Activated CD4-positive, alpha-beta T cell treated with anti-CD3 and anti-CD28 coated beads, Interleukin-2, amount 50 U/mL, for 48 hours (primary cell): ENCODE measurements at places on chromosomes 12 and 14.

DNA sequence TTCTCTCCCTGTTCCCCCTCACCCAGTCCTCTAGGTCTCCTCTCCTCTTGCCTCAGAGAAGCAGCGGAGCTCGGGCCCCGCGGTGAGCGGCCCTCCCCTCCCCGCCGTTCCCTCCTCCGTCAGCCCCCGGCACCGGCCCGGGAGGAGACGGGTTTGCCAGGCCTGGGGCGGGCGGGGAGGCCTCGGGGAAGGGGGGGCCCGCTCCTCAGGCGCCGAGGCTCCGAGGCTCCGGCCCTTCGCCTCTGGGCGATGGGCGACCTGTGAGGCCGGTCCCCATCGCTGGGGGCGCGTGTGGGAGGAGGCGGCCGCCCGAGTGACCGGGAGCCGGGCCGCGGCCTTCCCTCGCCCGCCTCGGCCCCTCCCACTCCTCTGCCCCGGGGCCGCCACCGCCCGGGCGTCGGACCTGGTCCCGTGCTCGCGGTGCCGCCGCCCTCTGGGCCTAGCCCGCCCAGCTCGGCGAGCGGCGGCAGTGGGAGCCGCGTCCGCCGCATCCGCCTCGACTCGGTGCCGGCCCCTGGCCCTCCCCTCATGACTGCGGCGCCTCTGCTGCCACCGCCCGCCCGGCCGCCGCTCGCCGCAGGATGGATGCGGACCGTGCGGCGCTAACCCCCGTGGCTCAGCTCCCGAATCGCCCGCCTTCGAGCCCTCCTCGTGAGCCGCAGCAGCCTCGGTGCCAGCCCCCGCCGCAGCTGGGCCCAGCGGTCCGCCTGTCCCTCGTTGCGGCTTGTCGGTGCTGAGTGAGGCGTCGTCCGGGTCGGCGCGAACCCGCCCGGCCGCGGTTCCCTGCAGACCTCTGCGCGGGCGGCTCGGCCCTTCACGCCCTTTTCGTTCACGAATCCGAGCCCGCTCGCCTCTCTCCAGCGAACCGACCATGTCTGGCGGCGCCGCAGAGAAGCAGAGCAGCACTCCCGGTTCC, 574 bp downstream of the WNK1 start:
- peak; percentile 50 for DNase-seq

GRCh38 chr12:28390206-28390605, 199.9 kb downstream of the CCDC91 start:
- DNase-seq = no peak

DNA sequence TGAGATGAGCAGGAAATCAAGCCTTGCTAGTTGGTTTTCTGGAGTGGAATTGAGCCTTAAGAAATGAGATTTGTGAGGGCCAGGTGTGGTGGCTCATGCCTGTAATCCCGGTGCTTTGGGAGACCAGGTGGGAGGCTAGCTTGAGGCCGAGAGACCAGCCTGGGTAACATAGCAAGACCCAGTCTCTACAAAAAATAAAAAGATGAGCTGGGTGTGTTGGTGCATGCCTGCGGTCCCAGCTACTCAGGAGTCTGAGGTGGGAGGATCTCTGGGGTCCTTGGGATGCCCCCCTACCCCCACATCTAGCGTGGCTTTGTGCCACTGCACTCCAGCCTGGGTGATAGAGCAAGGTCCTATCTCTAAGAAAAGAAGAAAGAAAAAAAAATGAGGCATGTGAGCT, 104.2 kb upstream of the RTL1 start:
- no peak for DNase-seq

DNA sequence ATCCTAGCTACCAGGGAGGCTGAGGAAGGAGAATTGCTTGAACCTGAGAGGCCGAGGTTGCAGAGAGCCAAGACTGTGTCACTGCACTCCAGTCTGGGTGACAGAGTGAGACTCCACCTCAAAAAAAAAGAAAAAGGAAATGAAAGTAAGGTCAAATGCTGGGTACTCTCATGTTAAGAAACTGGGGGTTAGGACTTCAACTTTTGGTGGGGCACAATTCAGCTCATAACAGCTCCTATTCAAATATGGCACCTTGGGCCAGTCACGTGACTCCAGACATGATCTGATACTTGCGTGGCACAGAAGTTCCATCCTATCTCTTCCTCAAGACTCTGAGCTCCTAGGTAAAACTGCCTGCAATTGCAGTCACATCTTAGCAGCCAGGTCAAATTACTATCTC, 142.7 kb downstream of the EGLN3 start:
- DNase-seq = no peak

DNA sequence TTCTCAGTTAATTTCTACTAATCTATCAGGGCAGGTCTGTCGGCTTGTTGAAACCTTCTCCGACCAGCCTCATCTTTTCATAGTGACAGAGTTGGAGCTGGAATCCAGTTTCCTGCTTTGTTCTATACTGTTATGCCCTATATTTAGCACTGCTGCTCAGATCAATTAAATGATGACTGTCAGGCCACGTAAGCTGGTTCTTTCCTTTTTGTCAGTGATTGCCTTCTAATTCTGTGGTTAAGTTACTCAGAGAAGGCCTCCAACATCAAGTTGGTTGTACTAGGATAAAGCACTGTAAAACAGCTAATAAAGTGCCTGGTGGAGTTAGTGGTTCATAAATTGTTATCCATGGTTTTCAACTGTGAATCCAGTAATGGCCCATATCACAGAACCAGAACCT, 22.6 kb downstream of the DERA start:
- DNase-seq = no peak

- DNase-seq = no peak
Measured at GRCh38 chr14:99327458-99328250, 55.7 kb upstream of the BCL11B start.

DNA sequence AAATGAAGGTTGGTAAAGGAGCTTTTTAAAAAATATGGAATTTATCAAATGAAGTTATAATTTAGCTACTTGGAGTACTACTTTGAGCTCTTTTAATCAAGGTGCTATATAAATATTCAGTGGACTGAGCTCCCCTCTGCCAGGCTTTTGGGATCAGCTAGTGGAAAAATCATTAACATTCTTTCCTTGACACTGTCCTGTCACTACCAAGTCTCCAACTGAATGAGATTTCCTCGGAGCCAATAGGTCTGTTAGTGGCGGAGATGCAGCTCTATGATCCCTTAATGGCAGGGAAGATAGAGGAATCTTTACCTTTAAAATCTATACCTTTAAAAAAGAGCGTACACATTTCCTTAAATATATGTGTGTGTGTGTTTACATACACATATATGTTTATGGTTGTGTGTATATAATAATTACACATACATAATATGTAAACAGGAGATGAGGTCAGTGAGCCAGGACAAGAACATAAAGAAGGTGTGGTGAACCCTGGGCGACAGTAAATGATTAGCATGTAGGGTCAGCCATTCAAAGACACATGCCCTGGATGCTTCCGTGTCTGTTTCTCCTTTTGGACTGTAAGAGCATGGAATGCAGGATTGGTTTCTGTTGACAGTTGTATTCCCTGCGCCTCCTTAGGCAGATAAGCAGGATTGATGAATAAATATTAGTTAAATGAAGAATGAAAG, 47.7 kb upstream of the ATP2A2 start:
- DNase-seq = no peak

GRCh38 chr12:93122569-93123091, 193.5 kb upstream of the EEA1 start:
- no peak for DNase-seq

- DNase-seq = peak; percentile 77
Measured at GRCh38 chr14:22886500-22887259, 3.7 kb downstream of the REM2 start.

DNA sequence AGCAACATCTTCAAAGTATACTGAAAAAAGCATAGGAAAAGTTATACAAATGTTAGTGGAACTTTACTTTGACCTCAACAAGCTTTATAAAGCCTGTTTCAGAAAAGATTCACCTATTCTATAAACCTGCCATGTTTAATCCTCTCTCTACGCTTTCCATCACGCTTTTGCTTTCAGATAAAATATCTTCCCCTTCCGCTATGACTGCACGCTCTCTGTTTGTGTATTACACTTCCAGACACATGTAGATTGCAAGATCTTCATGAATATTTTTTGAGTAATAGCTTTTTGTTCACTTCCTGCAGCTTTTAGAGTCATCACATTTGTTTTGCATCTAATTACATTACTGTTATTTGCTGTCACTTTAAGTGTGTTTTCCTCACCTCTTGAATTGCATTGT, 271.4 kb downstream of the RASSF9 start:
- DNase-seq = no peak

GRCh38 chr14:59455411-59455810, 9.8 kb downstream of the GPR135 start:
- no peak for DNase-seq

DNA sequence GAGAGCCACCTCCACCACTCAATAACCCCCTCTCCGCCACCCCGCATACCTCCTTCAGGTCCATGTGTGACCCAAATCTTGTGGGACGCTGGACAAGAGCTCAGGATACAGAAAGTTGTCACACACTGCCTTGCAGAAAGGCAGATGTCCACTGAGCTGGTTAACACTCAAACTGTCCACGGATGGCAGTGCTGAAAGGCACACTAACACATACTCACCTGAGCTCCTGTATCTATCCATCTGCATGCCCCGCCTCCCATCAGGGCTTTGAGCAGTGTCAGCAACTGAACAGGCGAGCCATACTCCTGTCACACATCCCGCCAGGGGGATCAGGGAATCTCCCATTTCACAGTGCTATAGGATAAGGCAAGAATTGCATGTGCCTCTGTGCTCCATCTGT, 642.0 kb downstream of the GALC start:
- DNase-seq = no peak

GRCh38 chr14:95345032-95345431, 25.3 kb upstream of the CLMN start:
- DNase-seq = no peak

GRCh38 chr12:55957106-55957859, 8.6 kb downstream of the PMEL start:
- DNase-seq = no peak

GRCh38 chr14:53954551-53955228, 1.9 kb downstream of the BMP4 start:
- DNase-seq = peak; percentile 17

GRCh38 chr12:115968211-115968610, 309.3 kb downstream of the MED13L start:
- no peak for DNase-seq

- DNase-seq = peak; percentile 8
Measured at GRCh38 chr14:83463500-83464098, 1929.9 kb upstream of the SEL1L start.

- no peak for DNase-seq
Measured at GRCh38 chr12:62916632-62917425, 18.1 kb downstream of the PPM1H start.

DNA sequence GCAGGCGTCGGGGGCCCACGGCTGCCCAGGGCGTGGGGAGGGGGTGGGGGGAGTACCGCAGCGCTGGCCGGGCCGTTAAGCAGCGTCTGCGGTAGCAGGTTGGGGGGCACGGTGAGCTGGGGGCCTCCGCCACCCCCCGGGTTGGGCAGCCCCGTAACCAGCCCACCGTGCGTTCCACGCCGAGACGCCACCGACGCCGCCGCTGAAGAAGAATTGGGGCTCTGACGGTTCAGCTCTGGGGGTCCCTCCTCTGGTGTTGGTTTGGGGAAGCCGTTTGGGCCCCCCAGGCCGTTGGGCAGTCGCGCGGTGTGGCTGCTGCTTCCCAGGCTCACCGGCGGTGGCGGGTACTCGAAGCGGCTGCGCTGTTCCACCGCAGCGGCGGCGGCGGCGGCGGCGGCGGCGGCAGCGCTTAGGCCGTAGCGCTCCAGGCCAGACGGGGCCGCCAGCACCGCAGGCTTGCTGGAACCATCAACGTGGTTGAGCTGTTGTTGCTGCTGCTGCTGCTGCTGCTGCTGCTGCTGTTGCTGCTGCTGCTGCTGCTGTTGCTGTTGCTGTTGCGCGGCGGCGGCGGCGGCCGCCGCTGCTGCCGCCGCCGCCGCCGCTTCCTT, 1.5 kb downstream of the IRF2BPL start:
- peak; percentile 41 for DNase-seq

DNA sequence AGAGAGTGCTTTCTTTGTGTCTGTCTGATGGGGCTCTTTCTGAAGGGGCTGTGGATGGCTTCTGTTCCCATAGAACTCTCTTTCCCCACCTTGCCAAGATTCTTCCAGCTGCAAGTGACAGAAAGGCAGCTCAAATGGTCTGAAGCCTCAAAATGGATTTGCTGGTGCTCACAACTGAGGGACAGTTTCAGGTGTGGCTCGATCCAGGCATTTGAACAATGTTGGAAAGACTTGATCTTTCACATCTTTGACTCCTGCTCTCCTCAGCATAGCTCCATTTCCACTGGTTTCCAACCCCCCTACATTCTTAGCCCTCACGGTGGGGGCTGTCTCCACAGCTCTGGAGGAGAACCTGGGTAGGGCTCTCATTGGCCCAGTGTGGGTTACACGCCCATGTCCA, 15.9 kb downstream of the RFLNA start:
- DNase-seq = no peak

DNA sequence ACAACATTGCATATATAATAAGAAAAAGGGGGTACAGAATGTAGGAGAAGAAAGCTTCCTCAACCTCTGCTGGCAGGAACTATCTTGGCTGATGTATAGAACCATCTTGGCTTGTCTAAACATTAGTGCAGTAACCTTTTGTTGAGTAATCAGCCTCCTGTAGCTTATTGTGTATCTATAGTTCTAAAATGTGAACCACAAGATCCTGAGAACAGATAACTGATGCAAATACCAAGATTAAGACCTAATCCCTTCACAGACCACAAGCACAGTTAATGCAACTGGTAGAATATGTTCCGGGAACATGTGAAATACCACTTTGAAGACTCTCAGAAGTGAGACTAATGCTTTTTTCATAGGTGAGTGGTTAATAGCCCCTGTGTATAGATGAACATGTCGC, 50.7 kb upstream of the KCNC2 start:
- no peak for DNase-seq
